ENCODE measurements at places on chromosomes 12 and 14.

DNA sequence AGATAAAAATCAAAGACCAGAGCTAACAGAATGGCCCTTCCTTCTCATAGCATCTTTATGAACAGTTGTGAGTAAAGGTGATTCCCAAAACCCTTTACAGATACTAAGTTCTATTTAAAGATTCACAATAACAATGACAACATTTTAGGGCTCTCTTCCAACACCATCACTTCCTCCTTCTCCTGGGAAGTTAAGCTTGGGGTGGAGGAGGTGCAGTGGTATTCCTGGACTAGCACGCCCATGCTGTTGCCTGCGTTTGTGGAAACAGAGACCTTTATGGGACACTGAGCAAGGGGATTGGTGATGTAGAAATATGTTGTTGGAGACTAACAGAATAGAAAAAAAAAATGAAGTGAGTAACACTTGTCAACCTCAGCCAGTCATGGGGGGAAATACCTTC is 22.5 kb downstream of the SYNE2 start:
- peak; percentile 89 for DNase-seq

DNA sequence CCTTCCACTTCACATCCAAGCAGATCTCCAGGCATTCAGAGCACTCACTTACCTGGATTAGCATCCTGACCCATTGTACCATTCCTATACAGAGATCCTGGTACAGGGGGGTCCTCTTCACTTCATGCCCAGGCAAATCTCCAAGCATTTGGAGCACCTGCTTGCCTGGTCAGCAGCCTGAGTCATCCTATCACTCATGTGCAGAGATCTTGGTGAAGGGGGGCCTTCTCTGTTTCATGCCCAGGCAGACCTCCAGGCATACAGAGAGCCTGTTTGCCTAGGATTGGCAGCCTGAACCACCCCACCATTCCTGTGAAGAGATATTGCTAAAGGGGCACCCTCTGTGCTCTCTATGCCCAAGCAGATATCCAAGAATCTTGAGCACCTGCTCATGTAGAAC is 111.1 kb upstream of the CCDC175 start:
- DNase-seq = no peak

DNA sequence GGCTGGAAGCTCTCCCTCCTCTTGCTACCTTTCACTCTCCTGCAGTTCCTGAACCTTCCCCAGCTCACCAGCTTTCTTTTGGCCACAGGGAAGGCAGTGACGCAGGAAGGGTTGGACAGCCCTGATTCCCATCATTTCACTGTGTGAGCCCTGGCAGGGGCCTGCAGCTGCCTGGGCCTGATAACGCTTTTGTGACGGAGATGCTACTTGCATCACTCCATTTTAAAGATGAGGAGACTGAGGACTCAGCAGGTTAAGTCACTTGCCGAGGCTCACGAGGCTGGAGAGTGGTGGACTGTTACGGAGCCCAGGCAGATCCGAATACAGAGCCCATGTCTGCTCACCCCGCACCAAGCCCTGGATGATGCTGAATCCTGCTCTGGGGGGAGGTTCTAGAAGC is 145.3 kb downstream of the RBM19 start:
- DNase-seq = no peak

DNA sequence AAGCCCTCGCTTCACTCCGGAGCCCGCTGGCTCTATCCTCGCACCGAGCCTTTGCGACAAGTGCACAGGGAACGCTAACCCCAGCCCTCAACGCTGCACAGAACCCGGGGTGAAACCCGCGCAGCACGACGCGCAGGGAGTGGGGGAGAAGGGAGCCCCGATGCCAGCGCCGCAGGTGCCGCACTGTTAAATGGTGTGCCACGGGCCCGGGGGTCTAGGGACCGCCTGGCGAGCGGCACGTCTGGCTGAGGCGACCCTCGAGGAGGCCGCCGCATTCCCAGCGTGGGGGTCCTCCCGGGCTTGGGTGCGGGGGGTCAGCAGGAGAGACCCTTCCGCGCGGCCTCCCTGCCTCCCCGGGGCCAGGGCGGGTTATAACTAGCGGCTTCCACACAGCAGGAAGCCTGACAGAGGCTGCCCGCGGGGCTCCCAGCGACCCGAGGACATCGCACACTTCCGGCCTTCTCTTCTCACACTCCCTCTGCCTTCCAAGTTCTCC is 23.8 kb upstream of the LRTM2 start:
- no peak for DNase-seq

DNA sequence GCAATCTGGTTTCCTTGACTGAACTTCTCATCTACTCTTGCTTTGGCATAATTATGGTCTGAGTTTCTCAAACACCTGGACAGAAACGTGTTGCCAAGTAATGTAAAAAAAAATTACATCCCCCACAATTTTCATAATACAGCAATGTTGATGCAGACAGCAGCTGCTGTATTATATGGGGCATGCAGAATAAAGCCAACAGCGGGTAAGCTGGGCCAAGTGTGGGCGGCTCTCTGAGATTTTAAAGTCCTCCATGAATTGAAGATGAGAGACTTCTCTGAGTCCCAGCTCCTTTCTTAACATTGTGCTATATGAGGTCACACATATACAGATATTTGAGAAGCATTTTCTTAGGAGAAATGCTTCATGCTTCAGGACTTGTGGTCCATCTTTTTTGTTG is 881.2 kb downstream of the GALC start:
- no peak for DNase-seq

DNA sequence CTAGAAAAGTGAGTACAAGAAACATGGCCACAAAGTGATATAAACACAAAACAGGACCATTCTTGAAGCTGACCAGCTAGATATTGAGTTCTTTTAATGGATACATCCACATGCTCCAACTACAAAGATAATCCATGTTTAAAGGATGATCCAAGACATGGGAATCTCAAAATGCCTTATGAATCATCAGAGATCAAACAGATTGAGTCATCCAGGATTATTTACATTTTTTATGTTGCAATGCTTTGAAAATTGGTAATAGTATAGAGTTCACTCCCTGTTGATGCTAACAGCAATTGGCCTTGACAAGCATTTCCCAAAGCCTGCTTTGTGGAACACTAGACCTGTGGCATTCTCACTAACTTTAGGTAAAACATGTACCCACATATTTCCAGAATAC is 293.0 kb upstream of the TBX3 start:
- DNase-seq = no peak

DNA sequence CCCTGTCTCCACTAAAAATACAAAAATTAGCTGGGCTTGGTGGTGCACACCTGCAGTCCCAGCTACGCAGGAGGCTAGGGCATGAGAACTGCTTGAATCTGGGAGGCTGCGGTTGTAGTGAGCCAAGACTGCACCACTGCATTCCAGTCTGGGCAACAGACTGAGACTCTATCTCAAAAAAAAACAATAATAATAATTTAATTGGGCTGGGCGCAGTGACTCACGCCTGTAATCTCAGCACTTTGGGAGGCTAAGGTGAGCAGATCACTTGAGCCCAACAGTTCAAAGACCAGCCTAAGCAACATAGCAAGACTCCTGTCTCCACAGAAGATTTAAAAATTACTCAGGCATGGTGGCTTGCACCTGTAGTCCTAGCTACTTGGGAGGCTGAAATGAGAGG is 26.7 kb downstream of the CBX5 start:
- DNase-seq = no peak

DNA sequence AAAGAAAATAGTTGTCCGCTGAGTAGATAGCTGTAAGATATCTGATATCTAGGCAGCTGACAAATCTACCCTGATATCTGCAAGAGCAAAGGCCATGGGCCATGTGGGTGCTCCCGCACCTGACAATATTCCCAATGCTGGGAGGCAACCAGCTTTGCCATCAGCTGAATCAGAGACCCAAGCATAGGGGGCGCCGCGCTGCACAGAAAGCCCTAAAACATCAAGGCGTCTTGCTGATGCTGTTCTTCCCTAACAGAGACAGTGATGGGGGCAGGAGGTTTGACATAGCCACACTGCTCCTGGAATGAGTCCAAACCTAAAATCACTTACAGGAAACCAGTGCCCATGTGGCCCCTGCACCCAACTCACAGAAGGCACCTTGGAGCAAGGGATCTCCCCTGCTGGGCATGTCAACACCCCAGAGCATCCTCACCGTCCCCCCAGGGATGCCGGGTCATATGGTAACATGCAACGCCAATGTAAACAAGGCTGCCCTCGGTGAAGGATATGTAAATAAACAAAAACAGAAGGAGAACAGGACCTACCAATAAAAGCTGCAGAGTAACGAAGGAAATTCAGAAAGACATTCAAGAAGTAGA is 199.5 kb downstream of the TMEM132D start:
- no peak for DNase-seq

GRCh38 chr14:57287745-57288144 is 19.0 kb downstream of the AP5M1 start:
- no peak for DNase-seq

GRCh38 chr14:35470755-35471154 is 63.2 kb upstream of the INSM2 start:
- DNase-seq = peak; percentile 50

GRCh38 chr12:114895827-114896226 is 211.9 kb upstream of the TBX3 start:
- DNase-seq = no peak

DNA sequence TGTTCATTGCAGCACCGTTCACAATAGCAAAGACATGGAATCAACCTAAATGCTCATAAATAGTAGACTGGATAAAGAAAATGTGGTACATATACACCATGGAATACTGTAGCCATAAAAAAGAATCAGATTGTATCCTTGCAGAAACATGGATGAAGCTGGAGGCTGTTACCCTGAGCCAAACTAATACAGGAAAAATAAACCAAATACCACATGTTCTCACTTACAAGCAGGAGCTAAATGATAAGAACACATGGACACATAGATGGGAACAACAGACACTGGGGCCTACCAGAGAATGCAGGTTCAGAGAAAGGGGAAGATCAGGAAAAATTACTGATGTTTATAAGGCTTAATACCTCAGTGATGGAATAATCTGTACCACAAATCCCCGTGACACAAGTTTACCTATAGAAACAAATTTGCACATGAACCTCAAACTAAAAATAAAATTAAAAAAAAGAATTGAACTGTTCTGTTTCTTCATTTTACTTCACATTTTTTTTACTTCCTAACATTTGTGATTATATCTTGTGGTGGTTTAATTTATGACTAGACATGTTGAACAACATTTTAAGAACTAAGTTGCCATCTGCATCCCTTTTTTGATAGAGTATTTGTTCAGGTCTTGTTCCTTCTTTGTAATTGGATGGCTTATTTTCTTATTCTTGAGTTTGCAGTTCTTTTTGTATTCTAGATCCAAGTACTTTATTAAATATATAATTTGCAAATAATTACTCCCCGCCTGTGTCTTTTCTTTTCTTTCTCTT is 835.2 kb downstream of the FSCB start:
- DNase-seq = no peak

DNA sequence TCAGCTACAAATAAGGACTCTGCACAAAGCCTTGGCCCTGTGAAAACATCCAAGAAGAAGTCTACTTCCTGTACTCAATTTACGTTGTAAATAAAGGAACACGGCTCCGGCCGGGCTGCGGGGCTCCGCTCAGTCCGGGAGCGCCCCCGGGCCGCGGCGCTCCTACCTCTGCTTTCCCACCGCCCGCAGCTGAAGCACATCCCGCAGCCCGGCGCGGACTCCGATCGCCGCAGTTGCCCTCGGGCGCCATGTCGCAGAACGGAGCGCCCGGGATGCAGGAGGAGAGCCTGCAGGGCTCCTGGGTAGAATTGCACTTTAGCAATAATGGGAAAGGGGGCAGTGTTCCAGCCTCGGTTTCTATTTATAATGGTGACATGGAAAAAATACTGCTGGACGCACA is 502.3 kb upstream of the FOXG1 start:
- peak; percentile 5 for DNase-seq

GRCh38 chr12:92292016-92292415 is 146.4 kb upstream of the BTG1 start:
- DNase-seq = no peak

DNA sequence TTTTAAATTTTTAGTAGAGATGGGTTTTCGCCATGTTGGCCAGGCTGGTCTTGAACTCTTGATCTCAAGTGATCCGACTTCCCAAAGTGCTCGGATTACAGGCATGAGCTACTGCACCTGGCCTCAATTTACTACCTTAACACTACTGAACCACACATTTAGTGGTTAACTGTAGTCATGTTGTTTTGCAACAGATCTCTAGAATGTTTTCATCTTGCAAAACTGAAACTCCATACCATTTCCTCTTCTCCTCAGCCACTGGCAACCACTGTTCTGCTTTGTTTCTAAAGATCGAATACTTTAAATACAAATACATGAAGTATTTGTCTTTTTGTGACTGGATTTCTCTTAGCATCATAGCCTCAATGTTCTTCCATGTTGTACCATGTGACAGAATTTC is 15.4 kb upstream of the SMCO2 start:
- no peak for DNase-seq

DNA sequence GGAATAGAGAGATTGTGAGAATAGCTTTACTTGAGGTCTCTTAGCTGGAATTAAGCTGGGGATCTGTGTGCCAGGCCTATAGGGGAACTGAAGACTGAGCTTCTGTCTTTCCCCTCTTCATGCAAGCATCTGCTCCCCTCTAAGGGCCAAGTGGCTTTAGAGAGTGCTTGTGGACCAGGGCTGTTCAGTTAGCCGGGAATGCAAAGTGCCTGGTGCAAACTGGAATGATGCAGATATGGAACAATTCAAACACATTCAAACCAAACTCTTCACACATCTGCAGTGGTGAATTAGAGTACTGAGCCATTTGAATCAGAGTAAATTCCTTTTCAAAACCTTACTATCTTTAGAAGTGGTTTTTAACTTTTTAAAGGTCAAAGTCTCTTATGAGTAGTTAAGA is 99.0 kb downstream of the LIN7A start:
- DNase-seq = no peak

- no peak for DNase-seq
Measured at GRCh38 chr12:94710933-94711332, 60.6 kb upstream of the TMCC3 start.

DNA sequence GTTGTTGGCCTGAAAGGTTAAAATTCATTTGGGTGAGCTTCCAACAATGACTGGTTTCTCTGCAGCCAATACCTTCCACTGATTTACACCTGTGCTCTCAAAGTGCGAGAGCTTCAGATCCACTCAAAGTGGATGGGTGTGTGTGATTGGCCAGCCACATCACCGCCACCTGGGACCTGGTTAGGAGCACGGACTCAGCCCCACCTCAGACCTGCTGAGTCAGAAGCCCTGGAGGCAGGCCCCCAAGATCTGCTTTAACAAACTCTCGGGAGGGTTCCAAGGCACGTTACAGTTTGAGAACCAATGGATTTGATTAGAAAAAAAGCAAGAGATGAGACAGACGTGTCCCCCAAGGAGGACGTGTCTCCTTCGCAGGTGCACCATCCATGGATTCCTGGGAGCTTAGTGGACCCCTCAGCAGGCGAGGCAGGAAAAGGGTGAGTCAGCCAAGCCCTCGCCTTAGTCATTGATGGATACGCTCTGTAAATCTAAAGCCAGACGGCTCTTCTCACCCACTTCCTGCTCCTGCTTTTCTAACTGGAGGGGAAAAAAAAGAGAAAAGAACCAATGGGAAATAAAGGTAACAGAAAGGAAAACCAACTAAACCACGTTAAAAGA is 24.5 kb downstream of the FZD10 start:
- no peak for DNase-seq

- DNase-seq = no peak
Measured at GRCh38 chr12:116551151-116551550, 8.0 kb upstream of the MAP1LC3B2 start.

Data from cardiac fibroblast (primary cell).